GM23248 (cell line): ENCODE measurements at places on chromosomes 2 and 18. TPM values are rescaled to one million over a fixed set of nuclear protein-coding genes. Genes with fewer than 3 reads are reported as not detected.
A peak's percentile ranks its signal among the peaks of the same experiment; 100 is the strongest.

Gene PROM2
- total RNA-seq: 0.22 TPM in 1 of 2 replicates, not detected in the other

Gene KRTCAP3
- not detected in 2 replicates for total RNA-seq

DNA sequence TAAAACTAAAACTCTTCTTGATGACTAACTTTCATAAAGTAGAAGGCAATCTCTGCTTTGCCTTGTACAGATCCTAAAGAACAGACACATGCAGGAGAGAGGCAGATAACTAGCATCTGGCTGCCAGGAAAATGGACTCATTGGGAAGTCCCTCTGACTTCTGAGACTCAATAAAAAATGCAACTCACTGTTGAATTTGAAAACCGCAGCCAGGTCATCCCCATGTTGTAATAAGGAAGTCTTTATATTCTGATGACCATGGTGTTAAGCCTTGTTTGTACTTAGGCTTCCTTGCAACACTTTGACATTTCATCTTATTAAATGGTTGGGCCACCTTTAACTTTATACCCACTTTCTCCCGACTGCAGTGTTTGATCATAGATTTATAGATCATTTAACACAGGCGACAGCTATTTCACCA lies 375.1 kb upstream of the KCNH7 start:
- peak; percentile 85 for DNase-seq

- DNase-seq: no peak
Observed at GRCh38 chr2:77977471-77978063, 455.4 kb upstream of the LRRTM4 start.

DNA sequence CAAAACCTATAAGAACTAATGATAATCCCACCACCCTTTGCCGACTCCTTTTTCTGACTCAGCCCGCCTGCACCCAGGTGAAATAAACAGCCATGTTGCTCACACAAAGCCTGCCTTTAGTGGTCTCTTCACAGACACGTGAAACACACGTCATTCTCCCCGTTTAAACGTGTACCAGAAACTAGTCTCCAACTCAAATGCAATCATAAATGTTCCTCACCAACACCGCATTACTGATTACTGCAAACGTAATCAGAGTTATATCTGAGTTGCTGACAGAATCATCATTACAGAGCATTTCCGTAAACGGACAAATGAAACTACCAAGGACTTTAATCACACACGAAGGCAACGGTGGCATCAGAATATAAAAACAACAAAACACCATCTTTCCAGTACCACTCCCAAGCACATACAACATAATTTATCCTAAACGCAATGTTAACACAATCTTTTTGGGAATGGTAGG lies 1.9 kb downstream of the CLK1 start:
- peak; percentile 87 for DNase-seq

GRCh38 chr2:105460048-105460732 lies 61.3 kb upstream of the FHL2 start:
- DNase-seq: no peak

GRCh38 chr2:205642599-205643356 lies 39.5 kb upstream of the NRP2 start:
- no peak for DNase-seq

GRCh38 chr2:18425210-18425703 lies 135.2 kb downstream of the RDH14 start:
- no peak for DNase-seq

DNA sequence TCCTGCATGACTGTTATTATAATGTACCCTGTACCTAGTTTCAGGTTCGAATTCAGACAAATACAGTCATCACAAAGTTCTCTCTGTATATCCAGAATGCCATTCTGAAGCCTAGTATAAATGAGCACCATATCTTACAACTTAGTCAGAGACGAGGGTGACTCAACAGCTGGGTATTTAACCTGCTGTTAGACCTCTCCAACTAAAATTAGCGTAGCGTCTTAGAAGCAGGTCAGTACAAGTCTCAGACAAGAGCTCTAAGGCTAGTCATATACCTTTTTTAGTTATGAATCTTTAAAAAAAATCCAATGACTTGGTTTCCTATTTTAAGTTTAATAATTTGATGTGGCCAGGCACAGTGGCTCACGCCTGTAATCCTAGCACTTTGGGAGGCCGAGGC lies 74.1 kb downstream of the CABYR start:
- DNase-seq: peak; percentile 77

DNA sequence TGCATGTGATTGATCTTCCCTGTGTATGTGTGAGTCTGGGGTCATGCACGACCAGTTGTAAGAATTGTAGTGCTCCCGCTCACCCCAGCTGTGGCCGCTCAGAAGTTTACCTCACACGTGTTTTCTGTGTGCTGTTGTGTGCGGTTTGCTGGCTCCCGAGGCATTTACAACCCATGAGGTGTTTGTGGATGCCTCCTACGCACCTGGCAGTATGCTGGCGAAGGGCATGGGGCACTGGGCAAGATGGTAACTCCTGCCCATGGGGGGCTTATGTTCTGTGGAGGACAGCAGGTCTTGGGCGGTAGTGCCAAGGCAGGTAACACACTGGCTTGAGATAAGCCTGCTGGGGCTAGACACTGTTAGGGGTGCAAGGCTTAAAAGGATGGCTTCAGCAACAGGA lies 102.6 kb upstream of the HS6ST1 start:
- DNase-seq: no peak

DNA sequence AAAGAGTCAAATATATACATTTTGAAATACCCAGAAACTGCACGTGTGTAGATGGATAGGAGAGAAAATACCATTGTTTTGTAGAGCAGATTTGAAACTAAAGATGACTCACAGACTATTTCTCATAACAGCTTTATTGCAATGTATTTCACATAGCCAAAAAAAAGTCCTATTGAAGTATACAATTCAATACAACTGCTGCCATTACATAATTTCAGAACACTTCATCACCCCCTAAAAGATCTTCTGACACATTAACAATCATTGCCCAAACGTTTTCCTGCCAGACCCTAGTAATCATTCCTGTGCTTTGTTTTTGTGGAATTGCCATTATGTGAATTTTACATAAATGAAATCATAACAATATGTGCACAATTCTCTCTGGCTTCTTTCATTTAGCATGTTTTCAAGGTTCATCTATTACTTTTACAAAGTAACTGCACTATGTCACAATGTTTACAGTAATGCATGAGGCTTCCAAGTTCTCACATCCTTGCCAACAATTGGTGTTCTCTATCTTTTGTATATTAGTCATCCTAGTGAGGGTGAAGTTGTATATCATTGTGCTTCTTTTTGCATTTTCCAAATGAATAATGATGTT lies 378.6 kb upstream of the CWC22 start:
- DNase-seq: peak; percentile 88

DNA sequence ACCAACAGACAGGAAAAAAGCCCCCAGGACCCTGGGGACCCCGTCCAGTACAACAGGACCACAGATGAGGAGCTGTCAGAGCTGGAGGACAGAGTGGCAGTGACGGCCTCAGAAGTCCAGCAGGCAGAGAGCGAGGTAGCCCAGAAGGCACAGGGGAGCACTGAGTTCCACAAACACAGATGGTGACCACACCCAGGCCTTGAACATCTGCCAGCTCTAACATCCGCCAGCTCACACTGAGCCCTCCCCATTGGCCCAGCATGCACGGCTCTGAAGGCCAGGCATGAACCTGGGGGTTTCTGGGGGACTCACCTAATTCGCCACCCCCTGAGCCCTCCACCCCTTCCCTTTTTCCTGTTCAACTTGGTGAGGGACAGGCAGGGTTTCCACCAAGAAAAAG lies 25.6 kb upstream of the PRLH start:
- peak; percentile 70 for DNase-seq

DNA sequence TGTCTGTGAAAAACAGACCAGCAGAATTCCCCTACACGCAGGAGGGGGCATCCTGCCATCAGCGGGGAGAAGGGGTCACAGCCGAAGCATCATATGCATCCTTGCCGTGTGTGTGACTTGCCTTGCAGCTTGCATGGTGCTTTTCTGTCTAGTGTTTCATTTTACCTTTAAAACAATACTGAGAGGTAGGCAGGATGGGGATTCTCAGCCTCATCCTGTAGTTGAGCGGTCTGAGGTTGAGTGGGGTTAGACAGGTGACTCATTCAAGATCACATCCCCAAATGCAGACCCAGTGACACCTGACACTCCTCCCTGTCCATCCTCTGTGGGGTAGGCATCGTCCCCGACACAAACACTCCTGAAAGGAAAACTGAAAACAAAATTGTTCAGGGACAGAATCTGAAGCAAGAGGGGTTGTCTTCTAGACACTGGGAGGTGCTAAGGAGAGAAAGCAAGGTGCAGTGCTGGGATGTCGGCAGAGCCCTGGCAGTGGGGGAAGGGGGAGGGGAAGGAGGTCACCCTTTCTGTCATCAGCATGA lies 7.9 kb downstream of the ARL4C start:
- no peak for DNase-seq

- DNase-seq: peak; percentile 29
Observed at GRCh38 chr18:7817575-7818230, 250.6 kb downstream of the PTPRM start.

- DNase-seq: peak; percentile 64
Observed at GRCh38 chr2:73931531-73932500, 5.1 kb downstream of the DGUOK start.
